Activated CD8-positive, alpha-beta memory T cell treated with anti-CD3 and anti-CD28 coated beads, Interleukin-2, amount 50 U/mL, for 4 hours (primary cell): ENCODE measurements at places on chromosomes 6 and 20.

DNA sequence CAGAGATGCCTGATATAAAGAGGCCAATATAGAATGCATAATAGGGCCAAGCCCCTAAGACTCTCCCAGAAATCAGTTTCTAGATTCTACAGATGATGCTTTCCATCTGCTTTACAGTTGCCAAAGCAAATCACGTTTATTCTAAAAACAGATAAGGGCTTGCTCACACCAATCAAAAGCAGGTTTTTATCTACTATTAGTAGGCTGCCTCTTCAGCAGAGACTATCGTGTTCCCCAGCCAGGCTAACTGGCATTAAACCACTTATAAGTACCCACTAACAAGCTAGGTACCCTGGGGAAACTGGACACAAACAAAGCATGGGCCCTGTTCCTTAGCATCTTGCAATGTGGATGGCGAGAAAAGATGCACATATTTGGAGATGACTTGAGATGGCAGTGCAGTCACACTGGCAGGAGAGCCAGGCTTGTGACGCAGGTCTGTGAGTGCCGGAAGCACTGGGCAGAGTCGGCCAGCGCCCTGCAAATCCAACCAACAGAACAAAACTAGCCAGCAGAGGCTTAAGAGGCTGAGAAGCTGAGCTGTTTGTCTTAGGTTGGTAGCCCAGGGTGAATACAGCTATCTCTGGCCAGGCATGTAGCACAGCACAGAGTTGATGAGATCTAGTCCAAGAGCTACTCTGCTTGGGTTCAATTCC lies 73.4 kb downstream of the GFOD1 start:
- DNase-seq, result no peak

GRCh38 chr6:42176981-42177380 lies 3.8 kb downstream of the GUCA1A start:
- no peak for DNase-seq

GRCh38 chr20:44536175-44536574 lies 14.3 kb upstream of the SERINC3 start:
- no peak for DNase-seq

DNA sequence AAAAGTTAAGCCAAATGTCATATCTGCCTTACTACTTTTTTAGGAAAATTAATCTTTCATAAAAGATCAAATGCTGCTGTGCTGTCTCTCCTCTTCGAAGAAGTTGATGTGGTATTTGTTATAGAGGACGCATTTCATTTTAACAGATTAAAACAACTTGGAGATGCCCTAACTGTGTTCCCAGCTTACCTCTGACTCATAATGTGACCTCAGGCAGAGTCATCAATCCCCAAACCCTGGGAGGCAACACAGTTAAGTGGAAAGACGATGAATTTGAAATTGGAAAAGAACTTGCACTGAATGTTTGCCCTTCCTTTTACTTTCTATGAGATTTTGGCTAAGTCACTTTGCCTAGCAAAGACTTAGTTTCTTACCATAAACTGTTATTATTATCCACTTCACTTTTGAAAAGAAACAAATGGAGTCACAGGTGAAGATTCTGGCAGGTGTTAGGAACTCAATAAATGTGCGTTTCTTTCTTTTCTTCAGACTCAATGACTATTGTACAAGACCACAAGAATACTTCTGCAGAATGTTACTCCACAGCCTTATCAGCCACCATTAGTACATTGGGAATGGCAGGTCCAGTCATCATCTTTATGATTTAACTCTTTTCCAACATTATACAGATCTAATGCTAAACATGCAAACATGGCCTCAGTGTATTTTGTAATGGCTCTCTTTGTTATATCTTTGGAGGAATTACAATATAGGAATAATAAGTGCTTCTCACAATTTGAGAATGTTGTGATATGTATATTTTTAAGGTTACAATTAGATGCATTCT lies 102.6 kb downstream of the COL21A1 start:
- no peak for DNase-seq

DNA sequence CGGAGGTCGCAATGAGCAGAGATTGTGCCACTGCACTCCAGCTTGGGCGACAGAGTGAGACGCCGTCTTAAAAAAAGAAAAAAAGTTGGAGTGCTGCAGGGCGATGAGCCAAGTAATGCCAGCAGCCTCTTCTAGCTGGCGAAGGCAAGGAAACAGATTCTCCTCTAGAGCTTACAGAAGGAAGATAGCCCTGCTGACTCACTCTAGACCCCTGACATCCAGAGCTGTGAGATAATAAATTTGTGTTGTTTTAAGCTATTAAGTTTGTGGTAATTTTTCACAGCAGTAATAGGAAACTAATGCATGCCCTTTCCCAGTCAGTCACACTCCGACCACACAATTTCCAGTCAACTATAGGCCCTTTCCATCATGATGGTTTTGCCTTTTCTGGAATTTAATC lies 16.4 kb downstream of the PRSS16 start:
- no peak for DNase-seq

GRCh38 chr6:11190625-11191245 lies 41.7 kb downstream of the NEDD9 start:
- no peak for DNase-seq

- DNase-seq, result no peak
Measured at GRCh38 chr6:69019832-69020231, 384.8 kb downstream of the ADGRB3 start.

- DNase-seq, result no peak
Measured at GRCh38 chr20:63373996-63374395, 12.8 kb upstream of the CHRNA4 start.

DNA sequence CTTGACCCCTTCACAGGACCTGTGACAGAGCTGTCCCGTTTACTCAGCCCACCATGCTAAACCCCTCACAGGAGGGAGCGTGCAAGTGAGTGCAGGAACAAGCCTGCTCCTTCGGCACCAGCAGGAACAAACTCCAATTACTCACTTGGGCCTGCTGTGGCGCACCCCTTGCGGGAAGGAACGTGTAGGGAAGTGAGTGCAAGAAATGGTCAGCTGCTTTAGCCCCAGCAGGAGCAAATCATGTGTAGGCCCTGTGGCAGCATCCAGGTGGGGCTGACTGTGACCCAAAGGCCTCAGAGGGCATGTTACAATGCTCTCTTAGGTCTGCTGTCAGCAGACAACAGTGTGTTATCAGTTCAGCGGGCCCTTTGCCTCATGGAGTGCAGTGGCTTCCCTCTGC lies 574.4 kb downstream of the PRKN start:
- no peak for DNase-seq

- DNase-seq, result no peak
Measured at GRCh38 chr6:32147401-32148132, 4.2 kb downstream of the PRRT1 start.

DNA sequence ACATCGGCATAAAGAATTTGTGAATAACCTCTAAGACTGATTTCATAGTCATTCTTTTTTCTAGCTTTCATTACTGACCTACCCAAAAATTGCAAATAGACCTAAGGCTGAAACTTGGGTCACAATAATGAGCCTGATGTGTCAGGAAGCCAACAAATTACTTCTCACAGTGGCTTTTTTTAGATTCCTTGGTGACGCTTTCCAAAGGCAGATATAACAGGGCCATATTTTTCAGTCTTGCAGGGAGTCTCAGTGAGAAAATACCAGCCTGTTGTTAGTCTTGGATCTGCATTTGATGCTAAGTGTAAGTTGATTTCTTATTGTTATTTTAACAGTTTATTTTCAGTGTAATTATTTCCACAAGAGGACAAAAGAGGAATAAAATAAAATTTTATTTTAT lies 179.7 kb downstream of the KHDC1L start:
- DNase-seq, result no peak

- no peak for DNase-seq
Measured at GRCh38 chr6:89311853-89312531, 3.1 kb downstream of the GABRR2 start.

GRCh38 chr20:14879020-14879697 lies 541.7 kb upstream of the FLRT3 start:
- DNase-seq, result no peak

- no peak for DNase-seq
Measured at GRCh38 chr6:165677091-165677490, 14.1 kb upstream of the PDE10A start.

- no peak for DNase-seq
Measured at GRCh38 chr20:22623211-22623610, 38.8 kb upstream of the FOXA2 start.

GRCh38 chr6:150456466-150456865 lies 87.7 kb downstream of the IYD start:
- DNase-seq, result no peak
